ENCODE measurements at places on chromosomes 13 and 19. TPM values are rescaled to one million over a fixed set of nuclear protein-coding genes. Genes with fewer than 3 reads are reported as not detected.

The IGFL1 gene
- total RNA-seq, result not detected

DNA sequence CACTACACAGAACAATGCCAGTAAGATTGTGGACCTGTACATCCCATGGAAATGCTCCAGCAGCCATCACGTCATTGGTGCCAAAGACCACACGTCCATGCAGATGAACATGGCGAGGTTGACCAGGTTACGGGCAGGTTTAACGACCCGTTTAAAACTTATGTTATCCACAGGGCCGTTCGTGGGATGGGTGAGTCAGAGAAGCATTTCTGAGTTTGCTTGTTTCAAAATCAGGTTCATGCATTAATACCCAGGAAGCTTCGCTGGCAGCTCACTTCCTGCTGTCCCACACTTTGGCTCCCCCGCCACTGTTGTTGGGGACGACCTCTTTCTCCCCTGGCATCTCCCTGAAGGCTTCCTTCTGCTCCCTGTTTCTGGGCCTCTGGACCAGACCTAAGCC is 194.1 kb downstream of the USP12 start:
- no peak for DNase-seq

- no peak for DNase-seq
Measured at GRCh38 chr13:60260440-60260839, 96.7 kb upstream of the DIAPH3 start.

- DNase-seq, result no peak
Measured at GRCh38 chr19:38745316-38745715, 1.0 kb upstream of the CAPN12 start.

DNA sequence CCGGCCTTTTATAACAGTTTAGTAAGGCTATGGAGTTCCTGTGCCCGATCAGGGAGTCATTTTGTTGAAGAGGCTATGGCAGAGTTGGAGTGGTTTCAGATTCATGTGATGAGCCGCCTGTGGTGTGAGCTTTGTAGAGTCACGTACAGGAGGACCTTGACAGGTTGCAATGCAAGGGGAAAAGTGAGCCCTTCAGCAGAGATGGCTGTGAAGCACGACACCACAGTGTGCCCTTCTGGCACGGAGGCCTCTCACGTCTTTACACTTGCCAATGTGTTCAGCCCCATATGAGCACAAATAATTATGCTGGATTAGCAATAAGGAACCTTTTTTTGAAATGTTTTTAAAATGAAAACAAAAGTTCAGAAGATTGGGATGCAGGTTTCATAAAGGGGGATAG is 499.8 kb downstream of the LIG4 start:
- DNase-seq, result no peak

DNA sequence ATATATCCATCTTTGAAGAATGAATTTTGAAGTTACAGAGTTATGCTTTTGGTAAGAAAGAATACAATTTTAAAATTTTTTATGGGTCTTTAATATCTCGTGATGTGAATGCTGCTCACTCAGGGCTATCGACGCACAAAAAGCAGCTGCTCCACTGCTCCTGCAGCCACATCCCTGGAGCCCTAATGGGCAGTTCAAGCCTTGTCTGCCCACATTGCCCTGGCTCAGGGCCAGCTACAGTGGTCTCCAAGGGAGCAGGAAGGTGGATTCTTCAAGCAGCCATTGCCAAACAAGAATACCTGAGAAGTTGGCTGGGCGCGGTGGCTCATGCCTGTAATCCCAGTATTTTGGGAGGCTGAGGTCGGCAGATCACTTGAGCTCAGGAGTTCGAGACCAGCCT is 85.8 kb downstream of the IPO5 start:
- DNase-seq, result peak; percentile 49

DNA sequence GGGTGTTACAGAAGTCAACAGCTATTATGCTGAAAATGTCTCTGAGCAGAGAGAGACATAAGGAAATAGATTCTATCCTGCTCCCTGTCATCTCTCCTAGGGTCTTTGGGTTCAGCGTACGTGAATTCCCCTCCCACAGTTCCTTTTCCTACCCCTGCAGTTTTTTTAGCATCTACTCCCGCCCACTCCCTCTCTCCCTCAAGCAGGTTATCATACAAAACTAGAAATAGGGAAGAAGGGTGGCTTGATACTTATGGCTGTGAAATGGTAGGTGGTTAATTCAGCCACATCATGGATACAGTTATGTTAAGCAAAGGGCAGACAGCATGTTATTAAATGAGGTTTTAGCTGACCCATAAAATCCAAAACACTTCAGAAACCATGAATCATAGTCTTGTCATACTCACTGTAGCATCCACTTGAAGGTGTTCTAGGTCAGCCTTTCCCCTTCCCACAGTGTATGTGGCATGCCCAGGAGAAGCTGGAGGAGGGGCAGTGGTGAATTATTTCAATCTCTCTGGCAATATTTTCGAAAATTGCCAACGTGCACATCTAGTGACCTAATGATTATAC is 236.8 kb upstream of the SERP2 start:
- DNase-seq, result no peak

DNA sequence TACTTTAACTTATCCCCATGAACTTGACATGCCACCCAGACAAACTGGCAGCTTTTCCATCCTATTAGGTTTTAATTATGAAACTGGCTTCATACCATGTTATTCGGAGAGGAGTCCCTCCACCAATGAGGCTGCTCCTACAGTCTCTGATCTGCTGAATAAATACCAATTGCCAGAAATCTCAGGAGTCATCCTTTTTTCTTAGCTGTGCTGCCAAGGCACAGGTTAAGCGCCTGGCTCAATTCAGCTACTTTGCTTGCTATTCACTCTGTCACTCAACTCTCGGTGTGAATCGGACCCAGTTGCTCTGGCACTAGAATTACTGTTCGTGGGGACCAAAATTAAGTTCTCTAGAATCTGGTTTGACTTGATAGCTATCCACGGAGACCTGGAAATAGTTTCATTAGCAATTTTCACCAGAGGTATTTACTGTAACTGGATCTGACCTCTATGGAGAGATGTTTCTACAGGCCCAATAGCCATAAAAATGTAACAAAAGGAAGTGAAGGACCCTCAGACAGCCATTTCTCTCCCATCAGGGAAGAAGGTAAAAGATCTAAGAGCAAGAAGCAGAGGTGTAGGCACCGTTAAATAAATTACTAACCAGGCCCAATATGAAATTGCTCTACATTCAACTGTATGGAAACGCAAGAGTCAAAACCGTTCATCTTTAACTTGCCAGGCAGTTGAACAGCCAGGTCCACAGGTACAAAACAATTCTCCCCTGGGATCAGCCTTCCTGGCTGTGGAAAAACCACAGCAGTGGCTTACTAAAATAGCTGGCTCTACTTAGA is 5.4 kb downstream of the ZC3H4 start:
- DNase-seq, result no peak

Measured in SJCRH30 (cell line).